T-helper 17 cell (primary cell): ENCODE measurements at places on chromosomes 6 and 20. TPM values are rescaled to one million over a fixed set of nuclear protein-coding genes. Genes with fewer than 3 reads are reported as not detected.

- H3K27me3 ChIP-seq = no peaks in the 10 kb centered on the region
- peaks cover 3% of the 10 kb centered on the region for H3K4me1 ChIP-seq
- no peak overlapping the region for H3K27ac ChIP-seq
- H3K4me3 ChIP-seq = no peak overlapping the region
Observed at GRCh38 chr6:167910007-167910406, 83.3 kb downstream of the AFDN start.

DNA sequence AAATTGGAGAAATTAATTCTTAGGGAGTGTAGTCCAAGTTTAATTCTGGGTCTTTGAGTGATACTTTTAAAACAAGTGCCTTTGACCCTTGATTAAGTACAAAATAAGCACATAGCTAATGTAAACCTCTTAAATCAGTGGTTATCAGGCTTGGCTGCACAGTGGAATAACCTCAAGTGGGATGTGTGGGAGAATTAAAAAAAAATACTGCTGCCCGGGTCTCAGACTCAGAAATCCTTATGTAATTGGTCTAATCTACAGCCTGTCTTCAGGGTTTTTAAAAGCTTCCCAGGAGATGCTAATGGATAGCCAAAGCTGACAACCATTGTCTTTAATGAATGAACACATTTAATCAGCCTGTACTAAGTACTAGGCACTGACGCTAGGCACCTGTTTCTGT, 28.5 kb upstream of the TMEM14A start:
- H3K4me1 ChIP-seq = peaks cover 5% of the 10 kb centered on the region
- no peak overlapping the region for H3K27ac ChIP-seq
- no peak overlapping the region for H3K4me3 ChIP-seq
- peaks cover 10% of the 10 kb centered on the region for H3K36me3 ChIP-seq

DNA sequence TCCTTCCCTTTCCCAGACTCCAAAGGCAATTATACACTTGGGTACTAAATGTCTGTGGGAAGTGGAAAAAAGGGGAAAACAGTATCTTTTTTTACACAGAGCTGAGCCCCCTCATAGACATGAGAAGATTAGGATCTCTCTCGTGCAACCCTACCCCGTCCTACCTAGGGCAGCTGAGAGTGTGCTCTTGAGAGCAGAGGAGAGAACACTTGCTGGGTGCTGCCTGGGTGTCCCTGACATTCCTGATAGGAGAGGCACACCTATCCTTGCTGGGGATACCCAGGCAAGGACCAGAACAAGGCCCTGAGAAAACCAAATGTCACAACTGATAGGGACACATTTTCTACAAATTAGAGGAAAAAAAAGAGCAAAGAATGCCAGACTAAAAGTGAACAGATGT, 81.2 kb downstream of the PREP start:
- H3K36me3 ChIP-seq = peaks cover 12% of the 10 kb centered on the region
- no peak overlapping the region for H3K4me3 ChIP-seq
- no peaks in the 10 kb centered on the region for H3K27me3 ChIP-seq
- DNase-seq = no peak
- peaks cover 5% of the 10 kb centered on the region for H3K4me1 ChIP-seq
- peak overlapping the region; percentile 70 for H3K27ac ChIP-seq

DNA sequence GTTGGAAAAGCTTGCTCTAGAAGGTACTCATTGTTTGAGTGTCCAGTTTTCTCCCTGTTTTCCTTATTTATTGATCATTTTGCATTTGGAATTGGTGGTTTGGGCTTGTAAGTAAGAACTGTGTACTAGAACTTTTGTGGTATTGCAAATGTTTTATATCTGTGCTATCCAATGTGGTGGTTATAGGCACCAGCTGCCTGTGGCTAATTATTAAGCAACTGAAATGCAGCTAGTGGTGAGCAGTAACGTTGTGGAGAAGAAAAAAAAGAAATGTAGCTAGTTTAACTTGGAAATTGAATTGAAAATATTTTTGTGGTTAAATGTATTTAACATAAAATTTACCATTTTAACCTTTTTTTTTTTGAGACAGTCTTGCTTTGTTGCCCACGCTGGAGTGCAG, 50.7 kb upstream of the MAPK13 start:
- DNase-seq = no peak
- no peak overlapping the region for H3K27ac ChIP-seq
- no peaks in the 10 kb centered on the region for H3K27me3 ChIP-seq
- peaks cover 18% of the 10 kb centered on the region for H3K36me3 ChIP-seq
- H3K4me1 ChIP-seq = peaks cover 7% of the 10 kb centered on the region

DNA sequence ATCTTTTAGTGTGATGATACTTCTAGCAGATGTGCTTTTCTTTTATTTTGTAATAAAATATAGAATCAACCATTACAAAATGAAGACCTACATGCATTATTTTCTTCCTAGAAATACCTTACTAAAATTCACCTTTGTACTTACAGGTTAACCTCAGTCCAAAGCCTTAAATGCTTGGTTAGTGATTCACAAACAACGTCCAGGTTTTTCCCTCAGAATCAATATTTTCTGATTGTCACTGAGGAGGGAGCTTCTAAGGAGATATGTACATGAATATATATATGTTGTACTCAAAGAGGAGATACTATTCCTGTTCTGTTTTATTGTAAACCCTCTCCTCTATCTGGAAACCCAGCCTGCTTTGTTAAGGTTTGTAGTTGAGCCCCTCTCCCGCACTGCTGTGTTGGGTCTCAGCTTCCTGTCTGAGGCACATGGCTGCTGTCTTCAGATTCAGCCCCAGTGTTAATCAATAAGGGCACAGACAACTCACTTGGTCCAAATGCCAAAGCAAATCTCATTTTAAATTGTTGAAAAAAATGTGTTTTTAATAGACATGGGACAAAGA, 33.9 kb upstream of the HS3ST5 start:
- no peak overlapping the region for H3K27ac ChIP-seq
- H3K36me3 ChIP-seq = no peaks in the 10 kb centered on the region
- no peaks in the 10 kb centered on the region for H3K27me3 ChIP-seq
- H3K4me3 ChIP-seq = no peak overlapping the region
- no peaks in the 10 kb centered on the region for H3K4me1 ChIP-seq

- no peak overlapping the region for H3K27ac ChIP-seq
- peaks cover 4% of the 10 kb centered on the region for H3K36me3 ChIP-seq
- DNase-seq = no peak
- H3K4me3 ChIP-seq = no peak overlapping the region
- no peaks in the 10 kb centered on the region for H3K4me1 ChIP-seq
Observed at GRCh38 chr20:51811042-51811355, 8.7 kb upstream of the SALL4 start.

DNA sequence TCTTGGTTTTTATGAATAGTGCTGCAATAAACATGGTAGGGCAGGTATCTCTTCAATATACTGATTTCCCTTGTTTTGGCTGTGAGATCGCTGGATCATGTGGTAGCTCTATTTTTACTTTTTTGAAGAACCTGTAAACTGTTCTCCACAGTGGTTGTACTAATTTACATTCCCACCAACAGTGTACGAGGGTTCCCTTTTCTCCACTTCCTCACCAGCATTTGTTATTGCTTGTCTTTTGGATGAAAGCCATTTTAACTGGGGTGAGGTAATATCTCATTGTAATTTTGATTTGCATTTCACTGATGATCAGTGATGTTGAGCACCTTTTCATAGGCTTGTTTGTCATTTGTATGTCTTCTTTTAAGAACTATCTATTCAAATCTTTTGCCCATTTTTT, 8.0 kb upstream of the ARG1 start:
- H3K4me1 ChIP-seq = no peaks in the 10 kb centered on the region
- H3K27ac ChIP-seq = no peak overlapping the region
- peaks cover 7% of the 10 kb centered on the region for H3K27me3 ChIP-seq
- DNase-seq = no peak
- peaks cover 2% of the 10 kb centered on the region for H3K36me3 ChIP-seq

DNA sequence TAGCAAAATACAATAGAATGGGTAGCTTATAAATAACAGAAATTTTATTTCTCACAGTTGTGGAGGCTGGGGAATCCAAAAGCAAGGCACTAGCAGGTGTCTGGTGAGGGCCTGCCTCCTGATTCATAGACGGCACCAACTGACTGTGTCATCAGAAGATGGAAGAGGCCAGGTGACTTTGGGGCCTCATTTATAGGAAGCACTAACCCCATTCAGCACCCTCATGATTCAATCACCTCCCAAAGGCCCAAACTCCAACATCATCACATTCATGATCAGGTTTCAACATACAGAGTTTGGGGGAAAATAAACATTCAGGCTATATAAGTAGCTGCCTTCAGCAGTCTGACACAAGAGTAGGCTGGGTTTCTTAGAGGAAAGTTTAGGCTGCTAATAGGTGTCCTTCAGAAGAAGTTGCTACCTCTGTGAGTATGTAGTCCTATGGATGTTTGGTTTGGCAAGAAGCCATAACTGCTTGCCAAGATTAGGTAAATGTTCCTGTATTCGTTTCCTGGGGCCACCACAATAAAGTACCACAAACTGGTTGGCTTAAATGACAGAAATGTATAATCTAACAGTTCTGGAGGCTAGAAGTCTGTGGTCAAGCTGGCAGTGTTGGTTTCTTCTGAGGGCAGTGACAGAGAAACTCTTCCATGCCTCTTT, 48.8 kb downstream of the NT5E start:
- H3K27ac ChIP-seq = no peak overlapping the region
- H3K4me3 ChIP-seq = no peak overlapping the region
- no peaks in the 10 kb centered on the region for H3K36me3 ChIP-seq
- peaks cover 8% of the 10 kb centered on the region for H3K4me1 ChIP-seq
- DNase-seq = no peak

GRCh38 chr6:163637524-163637923, 223.0 kb downstream of the QKI start:
- H3K4me1 ChIP-seq = no peaks in the 10 kb centered on the region
- H3K27ac ChIP-seq = no peak overlapping the region
- no peaks in the 10 kb centered on the region for H3K36me3 ChIP-seq
- H3K4me3 ChIP-seq = no peak overlapping the region
- DNase-seq = no peak

GRCh38 chr6:166768761-166769160, 141.7 kb upstream of the RPS6KA2 start:
- no peaks in the 10 kb centered on the region for H3K4me1 ChIP-seq
- H3K27me3 ChIP-seq = peaks cover 6% of the 10 kb centered on the region
- no peak for DNase-seq
- no peak overlapping the region for H3K4me3 ChIP-seq
- H3K27ac ChIP-seq = no peak overlapping the region

GRCh38 chr6:139823099-139823807, 448.8 kb upstream of the CITED2 start:
- peaks cover 4% of the 10 kb centered on the region for H3K4me1 ChIP-seq
- DNase-seq = no peak
- H3K27ac ChIP-seq = peak overlapping the region; percentile 12
- peaks cover 3% of the 10 kb centered on the region for H3K36me3 ChIP-seq

GRCh38 chr20:6420336-6420735, 297.5 kb upstream of the FERMT1 start:
- DNase-seq = no peak
- no peak overlapping the region for H3K27ac ChIP-seq
- no peak overlapping the region for H3K4me3 ChIP-seq
- no peaks in the 10 kb centered on the region for H3K4me1 ChIP-seq
- H3K27me3 ChIP-seq = no peaks in the 10 kb centered on the region

GRCh38 chr6:142482974-142483373, 181.2 kb downstream of the ADGRG6 start:
- H3K4me3 ChIP-seq = no peak overlapping the region
- no peak overlapping the region for H3K27ac ChIP-seq
- peaks cover 2% of the 10 kb centered on the region for H3K4me1 ChIP-seq
- no peak for DNase-seq
- no peaks in the 10 kb centered on the region for H3K36me3 ChIP-seq

GRCh38 chr20:9241721-9242427, 173.0 kb downstream of the PLCB4 start:
- H3K4me1 ChIP-seq = no peaks in the 10 kb centered on the region
- H3K36me3 ChIP-seq = no peaks in the 10 kb centered on the region
- no peak for DNase-seq
- H3K27ac ChIP-seq = no peak overlapping the region
- no peak overlapping the region for H3K4me3 ChIP-seq
- H3K27me3 ChIP-seq = no peaks in the 10 kb centered on the region

DNA sequence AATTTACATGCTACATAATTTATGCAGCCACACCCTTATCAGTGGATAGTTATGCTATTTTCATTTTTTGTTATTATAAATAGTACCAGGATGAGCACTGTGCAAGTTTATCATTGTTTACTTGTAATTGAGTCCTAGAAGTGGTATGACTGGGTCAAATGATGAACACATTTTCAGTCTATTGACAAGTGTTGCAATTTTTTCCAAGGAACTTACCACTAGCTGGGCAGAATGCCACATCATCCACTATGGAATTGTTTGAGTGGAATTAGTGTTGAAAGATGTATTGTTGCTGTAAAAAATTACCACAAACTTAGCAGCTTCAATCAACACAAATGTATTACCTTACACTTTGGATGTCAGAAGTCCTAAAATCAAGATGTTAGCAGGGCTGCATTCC, 38.1 kb upstream of the OPN5 start:
- H3K36me3 ChIP-seq = no peaks in the 10 kb centered on the region
- no peak for DNase-seq
- H3K27me3 ChIP-seq = no peaks in the 10 kb centered on the region
- no peak overlapping the region for H3K4me3 ChIP-seq

DNA sequence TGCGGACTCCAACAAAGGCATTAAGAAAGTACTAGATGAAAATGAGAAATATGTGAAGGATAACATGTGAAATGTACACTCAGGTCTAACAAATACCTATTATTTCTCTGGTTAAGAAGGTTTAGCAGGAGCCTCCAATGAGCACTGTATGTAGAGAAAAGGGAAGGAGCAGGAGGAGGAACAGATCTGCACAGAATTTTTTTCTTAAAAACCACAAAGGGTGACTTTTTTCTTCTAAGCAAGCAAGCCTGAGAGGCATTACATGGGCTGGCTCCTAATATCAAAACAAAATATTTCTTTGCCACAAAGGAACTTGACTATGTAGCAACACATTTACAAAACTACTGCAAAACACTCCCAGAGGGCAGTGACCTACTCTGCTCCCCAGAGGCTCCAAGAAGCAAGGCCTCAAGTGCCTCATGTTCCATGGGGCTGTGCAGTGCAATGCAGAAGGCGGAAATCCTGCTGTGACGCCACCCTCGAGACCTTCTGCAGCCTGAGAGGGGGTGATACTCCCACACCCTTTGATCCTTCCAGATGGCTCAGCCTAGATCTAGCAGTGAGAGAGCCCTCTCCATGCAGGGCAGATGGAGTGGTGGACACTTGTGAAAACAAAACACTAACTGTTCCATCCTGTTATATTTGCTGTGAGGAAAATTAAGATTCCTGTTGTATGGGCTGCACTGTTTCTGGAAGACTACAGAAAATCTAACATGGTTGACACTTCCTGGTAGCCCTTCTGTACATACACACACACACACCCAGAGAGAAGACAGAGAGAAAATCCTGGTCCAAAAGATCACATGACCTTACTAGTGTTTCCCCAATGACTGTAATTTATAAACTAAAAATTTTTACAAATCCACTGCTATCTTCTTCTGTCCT, 36.0 kb upstream of the SMIM29 start:
- DNase-seq = no peak
- H3K36me3 ChIP-seq = peaks cover 2% of the 10 kb centered on the region
- H3K27me3 ChIP-seq = no peaks in the 10 kb centered on the region
- H3K4me3 ChIP-seq = no peak overlapping the region
- peak overlapping the region; percentile 78 for H3K27ac ChIP-seq
- peaks cover 4% of the 10 kb centered on the region for H3K4me1 ChIP-seq

The KHDC1 gene
- total RNA-seq = 3.1 TPM

The ATG5 gene
- total RNA-seq = 27.7 TPM

The WFDC5 gene
- total RNA-seq = not detected

The BACH2 gene
- total RNA-seq = 69.9 TPM

The GSS gene
- 23.3 TPM for total RNA-seq

The AMD1 gene
- total RNA-seq = 121 TPM

The TULP4 gene
- 72.0 TPM for total RNA-seq

The TMEM239 gene
- total RNA-seq = not detected
